Left lobe of liver (tissue), 2 donors: ENCODE measurements at places on chromosomes 3 and 15. TPM values are rescaled to one million over a fixed set of nuclear protein-coding genes. Genes with fewer than 3 reads are reported as not detected.
A peak's percentile ranks its signal among the peaks of the same experiment; 100 is the strongest.

Gene CYP1A2
- 120 TPM for total RNA-seq

DNA sequence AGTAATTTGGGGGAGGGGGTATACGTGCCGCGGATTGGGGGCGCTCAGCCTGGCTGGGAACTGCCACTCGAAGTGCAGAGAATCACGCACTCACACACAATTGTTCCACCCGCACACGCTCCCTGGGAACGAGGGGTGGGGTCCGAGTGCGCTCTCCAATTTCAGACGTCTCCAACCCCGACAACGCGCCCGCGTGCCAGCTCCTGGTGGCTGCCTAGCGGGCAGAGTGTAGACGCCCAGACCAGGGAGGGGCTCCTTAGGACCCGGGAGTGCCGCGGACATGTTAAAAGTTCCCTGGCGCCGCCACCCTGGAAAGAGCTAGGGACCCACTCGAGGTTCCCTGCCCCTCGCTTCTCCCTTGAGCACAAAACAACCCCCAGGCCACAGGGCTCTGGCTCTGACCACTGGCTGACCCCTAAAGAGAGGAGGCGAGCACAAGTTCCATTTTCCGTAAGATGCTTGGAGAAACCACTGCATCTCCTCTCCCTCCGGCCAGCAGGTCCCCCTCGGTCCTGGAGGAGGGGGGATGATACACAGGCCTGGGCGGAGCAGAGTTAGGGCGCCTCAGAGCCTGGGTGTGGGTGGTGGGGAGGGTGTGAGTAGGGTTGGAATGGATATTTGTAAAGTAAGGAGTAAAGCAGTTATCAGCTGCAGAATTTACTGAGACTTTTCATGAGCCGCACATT, 894 bp upstream of the ANKRD63 start:
- no peak for DNase-seq

Gene KY
- total RNA-seq: not detected

Gene BSN
- total RNA-seq: 0.73 TPM

DNA sequence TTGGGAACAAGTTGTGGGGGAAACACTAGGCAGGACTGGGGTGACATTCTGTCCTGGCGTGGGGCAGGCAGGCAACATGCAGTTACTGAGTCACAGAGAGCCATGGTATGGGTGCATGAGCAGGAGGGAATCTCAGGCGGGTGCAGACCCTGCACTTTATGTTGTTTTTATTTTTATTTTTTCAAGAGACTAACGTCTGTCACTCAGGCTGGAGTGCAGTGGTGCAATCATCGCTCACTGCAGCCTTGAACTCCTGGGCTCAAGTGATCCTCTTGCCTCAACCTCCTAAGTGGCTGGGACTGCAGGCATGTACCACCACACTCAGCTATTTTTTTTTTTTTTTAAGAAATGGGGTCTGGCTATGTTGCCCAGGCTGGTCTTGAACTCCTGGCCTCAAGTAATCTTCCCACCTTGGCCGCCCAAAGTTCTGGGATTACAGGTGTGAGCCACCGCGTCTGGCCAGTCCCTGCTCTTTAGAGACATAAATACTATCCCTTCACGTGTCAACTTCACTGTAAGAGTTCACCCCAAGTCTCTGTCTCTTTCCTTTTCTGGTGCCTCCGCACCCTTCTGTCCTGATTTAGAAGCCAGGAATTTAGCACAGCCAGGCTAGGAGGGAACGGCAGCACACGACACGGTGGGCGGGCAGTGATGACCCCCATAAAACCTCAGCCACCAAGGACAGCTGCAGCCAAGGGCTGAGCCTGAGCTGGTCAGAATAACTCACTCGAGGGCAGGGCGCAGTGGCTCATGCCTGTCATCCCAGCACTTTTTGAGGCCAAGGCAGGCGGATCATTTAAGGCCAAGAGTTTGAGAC, 72.8 kb upstream of the IQSEC1 start:
- DNase-seq: no peak

- DNase-seq: peak; percentile 43
Observed at GRCh38 chr15:77027697-77028450, 32.9 kb downstream of the PSTPIP1 start.

- DNase-seq: no peak
Observed at GRCh38 chr3:154656486-154656885, 226.5 kb upstream of the GPR149 start.
